Foreskin keratinocyte (primary cell): ENCODE measurements at places on chromosomes 3 and 15. TPM values are rescaled to one million over a fixed set of nuclear protein-coding genes. Genes with fewer than 3 reads are reported as not detected.

Gene CLDN16
- total RNA-seq = 0.04 TPM in 1 of 2 replicates, not detected in the other

Gene CTNNB1
- 438 and 461 TPM in 2 replicates for total RNA-seq

Gene IQCB1
- 15.3 and 15.4 TPM in 2 replicates for total RNA-seq

Gene B3GNT5
- total RNA-seq = 58.1 and 59.8 TPM in 2 replicates

Gene RARB
- total RNA-seq = not detected in 2 replicates
